ENCODE measurements at places on chromosomes 2 and 18.

GRCh38 chr2:28038722-28039121 lies 148.2 kb downstream of the BABAM2 start:
- DNase-seq: no peak

DNA sequence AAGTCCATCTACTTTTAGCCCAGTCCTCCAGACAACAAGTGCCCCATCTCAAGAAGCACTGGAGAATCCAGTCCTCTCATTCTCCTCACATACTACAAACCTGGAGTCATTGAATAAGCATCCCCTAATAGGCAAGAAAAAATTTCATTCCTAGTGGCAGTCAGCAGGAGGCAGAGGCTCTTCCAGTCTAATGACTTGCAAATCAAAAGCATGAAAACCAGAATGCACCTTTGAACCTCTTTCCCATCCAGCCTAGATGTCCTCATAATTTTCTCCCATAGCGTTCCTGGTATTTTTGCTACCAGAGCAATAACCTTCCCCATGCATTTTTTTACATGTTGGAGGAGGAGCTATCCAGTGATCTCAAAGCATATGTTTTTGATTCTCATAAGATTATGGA lies 252.6 kb downstream of the TTC32 start:
- DNase-seq: no peak

DNA sequence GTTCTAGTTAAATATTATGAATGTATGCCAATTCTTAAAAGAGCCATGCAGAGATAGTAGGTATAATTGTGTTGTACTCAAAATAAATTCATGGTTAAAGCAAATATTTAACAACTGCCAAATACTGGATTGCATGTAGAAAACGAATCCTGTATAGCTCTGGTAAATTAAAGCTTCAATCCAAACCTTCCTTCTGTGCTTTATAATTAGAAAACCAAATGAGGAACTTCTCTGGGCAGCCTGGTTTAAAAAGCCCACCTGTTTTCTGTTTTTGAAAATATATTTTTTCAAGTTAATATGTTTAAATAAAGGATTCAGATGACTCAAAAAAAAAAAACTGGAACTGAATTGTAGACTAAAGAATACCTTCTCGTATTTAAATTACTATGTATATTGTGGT lies 48.3 kb upstream of the ITGA4 start:
- DNase-seq: no peak

DNA sequence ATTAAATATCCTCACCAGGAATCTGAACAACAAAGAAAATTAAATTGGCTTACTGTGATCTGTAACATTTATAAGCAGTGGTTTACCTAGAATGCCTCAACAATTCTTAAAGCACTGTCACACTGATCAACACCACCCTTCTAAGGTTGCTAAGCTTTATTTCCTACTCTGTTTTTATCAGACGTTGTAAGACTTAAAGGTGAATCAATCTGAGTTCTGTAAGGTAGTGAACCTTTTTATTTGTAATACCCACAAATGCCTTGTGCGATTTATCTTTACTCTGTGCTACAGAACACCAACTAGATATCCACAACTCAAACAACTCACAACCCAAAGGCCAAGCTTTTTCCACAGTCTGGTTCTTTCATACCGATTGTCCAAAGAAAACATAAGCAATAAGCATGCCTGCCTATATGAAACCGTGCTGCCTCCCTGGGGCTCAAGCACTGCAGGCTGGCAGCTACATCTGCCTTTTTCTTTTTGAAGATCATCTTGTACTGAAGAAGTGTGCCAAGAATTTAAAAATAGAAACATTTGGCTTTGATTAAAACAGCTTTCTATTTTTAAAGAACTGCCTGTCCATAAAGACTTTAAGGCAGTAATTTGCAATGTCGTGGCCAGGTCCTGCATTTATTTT lies 490.7 kb downstream of the NUP35 start:
- DNase-seq: no peak

DNA sequence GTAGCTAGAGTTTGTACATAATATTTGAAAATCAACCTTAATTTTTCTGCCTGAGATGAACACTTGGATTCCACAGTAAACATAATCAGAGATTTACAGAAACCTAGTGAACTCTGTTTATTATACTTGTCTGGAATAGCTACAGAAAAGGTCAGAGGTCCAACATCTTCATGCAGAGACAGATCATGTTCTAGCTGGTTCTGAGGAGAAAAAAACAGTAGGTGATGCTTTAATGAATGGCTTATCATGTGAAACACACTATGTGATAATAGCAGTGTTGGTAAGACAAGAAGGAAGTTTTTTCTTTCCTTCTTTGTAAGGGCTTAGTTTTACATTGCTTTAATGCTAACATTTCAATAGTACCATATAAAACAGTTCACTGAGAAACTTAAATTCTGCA lies 846.4 kb upstream of the ZEB2 start:
- no peak for DNase-seq

DNA sequence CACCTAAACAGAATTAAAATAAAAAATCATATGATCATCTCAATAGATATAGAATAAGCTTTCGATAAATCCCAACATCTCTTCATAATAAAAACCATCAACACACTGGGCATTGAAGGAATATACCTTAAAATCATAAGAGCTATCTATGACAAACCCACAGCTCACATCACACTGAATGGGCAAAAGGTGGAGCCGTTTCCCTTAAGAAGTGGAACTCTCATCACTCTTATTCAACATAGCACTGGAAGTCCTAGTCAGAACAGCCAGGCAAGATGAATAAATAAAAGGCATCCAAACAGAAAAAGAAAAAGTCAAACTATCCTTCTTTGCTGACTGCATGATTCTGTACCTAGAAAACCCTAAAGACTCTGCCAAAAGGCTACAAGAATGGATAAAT lies 510.3 kb downstream of the ZNF804A start:
- DNase-seq: no peak

DNA sequence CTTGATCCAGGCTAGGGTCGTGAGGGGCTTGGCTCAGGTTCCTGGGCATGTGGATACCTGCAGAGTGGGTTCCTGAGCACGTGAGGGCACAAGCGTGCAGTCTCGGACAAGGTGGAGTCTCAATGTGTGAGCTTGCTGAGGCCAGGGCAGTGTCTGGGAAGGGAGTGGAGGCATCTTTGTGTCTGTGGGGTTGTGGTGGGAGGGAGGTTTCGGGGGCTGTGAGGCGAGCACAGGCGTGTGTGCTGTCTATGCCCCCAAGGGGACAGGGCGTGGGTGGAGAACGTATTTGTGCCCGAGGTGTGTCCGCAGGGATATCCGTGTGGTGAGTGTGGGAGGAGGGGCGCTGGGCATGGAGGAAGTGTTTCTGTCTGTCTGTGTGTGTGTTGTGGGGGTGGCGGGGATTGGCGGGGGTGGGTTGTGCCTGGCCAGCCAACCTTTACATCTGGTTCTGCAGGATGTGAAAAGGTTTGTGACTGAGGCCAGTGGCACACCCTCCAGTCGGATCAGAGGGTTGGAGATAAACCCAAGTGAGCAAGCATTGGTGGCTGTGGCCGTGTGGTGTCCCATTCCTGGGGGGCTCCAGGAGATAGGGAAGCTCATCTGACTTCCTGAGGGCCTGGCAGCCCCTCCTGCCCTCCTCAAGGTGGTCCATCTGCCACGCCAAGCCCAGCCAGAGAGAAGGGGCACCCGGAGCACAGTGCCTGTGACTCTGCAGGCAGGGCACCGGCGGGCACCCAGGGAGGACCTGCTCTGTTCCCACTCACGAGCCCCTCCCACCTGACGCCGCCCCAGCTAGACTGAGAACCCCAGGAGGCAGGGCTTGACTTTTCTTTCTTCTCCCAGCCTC lies 57.1 kb downstream of the ZFP36L2 start:
- no peak for DNase-seq

GRCh38 chr2:12606472-12607000 lies 110.2 kb upstream of the TRIB2 start:
- no peak for DNase-seq

GRCh38 chr18:44850001-44850400 lies 169.3 kb downstream of the SETBP1 start:
- DNase-seq: no peak

GRCh38 chr2:48199070-48199469 lies 292.8 kb upstream of the FBXO11 start:
- DNase-seq: no peak

- no peak for DNase-seq
Observed at GRCh38 chr2:10071595-10071994, 8.6 kb downstream of the CYS1 start.

- DNase-seq: no peak
Observed at GRCh38 chr2:68320118-68320641, 431 bp upstream of the CNRIP1 start.

GRCh38 chr18:33355756-33356155 lies 84.8 kb downstream of the CCDC178 start:
- no peak for DNase-seq

GRCh38 chr2:59077026-59077725 lies 836.1 kb upstream of the FANCL start:
- no peak for DNase-seq

GRCh38 chr2:175350105-175350504 lies 168.6 kb upstream of the ATP5MC3 start:
- DNase-seq: no peak

DNA sequence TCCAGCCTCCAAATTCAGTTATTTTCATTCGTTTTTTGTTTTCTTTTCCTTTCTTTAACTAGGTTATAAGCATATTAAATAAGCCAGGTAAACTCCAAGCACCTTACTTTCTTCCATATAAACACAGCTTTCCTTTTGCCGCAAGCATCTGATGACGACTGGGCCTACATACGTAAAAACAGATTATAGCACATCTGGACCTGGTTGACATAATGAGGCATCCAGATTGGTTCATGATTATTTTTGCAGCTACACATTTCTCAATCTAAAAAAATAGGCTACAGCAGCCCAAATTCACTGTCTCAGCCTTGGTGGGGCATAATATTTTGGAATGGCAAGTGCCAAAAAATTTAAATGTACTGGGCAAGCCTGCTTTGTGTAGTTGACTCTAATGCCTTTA lies 7.7 kb downstream of the CYP1B1 start:
- no peak for DNase-seq

DNA sequence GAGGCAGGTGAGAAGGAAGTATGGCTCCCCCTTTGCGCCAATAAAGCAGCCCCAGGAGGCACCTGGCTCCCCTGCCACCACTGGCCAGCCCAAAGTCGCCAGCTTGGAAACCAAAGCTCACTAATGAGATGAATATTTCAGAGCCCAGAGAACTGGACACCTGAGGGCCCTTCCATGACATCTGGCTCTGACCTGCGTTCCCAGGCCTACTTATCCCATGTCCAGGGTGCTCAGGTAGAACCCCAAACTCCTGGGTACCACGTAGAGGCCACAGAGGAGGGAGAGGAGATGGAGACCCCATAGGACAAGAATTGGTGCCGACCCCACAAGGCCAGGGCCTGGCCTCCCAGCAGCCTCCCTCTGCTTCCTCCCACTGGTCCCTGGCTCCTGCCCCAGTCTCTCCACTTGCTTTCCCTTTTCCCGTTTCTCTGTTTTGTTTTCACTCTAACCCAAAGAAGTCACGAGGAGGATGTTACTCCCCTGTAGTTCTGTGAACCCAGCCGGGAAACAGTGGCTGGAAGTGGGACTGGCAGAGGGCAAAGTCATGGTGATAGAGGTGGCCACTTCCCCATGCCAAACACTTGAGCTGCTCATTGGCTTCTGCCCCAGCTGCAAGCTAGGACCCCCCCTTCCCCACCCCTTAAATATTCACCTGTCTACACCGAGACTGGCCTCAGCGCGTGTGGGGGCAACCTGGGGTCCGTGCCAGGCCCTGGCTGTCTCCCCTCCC lies 820 bp downstream of the TMBIM1 start:
- DNase-seq: no peak

- DNase-seq: no peak
Observed at GRCh38 chr2:42921147-42921520, 128.8 kb upstream of the HAAO start.

- no peak for DNase-seq
Observed at GRCh38 chr2:118687698-118688097, 159.8 kb downstream of the EN1 start.

- DNase-seq: no peak
Observed at GRCh38 chr2:222837643-222838056, 23.2 kb upstream of the ACSL3 start.

DNA sequence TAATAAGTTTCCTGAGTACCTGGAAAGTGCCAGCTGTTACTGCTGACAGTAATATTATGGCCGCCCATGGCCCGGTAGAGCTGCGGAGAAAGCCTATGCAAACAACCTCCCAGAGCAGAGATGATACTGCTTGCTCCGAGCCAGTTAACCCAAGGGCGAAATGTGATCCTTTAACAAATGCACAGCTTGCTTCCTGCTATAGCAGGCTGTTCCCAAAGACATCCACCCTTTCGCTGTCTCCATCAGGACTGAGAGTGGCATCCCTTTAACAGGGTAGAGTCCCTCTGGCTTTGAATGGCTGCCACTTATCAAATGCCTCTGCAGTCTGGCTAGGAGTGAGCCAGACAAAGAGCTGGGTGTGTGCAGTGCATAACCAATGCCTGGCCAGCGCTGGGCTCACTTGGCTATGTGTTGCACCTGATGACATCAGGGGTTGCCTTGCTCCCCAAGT lies 69.7 kb upstream of the DAPL1 start:
- DNase-seq: no peak

DNA sequence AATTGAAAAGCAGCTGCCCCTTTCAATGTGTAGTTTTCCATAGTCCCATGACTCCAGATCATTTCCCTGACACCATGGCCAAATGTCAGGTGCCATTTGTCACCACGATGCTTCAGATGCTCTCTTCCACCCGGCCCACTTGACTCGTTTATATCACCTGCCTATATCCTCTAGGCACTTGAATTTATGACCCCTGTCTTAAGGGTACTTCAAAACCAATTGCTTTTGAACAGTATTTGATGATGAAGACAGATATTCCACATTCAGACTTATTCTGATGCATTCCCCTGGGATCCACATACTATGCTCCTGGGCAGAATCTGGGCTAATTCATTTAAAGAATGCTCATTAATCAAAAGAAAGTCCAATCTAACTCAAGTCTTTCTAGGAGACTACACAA lies 16.9 kb upstream of the RHBDD1 start:
- no peak for DNase-seq

GRCh38 chr2:133240491-133241223 lies 327.6 kb downstream of the NCKAP5 start:
- no peak for DNase-seq

DNA sequence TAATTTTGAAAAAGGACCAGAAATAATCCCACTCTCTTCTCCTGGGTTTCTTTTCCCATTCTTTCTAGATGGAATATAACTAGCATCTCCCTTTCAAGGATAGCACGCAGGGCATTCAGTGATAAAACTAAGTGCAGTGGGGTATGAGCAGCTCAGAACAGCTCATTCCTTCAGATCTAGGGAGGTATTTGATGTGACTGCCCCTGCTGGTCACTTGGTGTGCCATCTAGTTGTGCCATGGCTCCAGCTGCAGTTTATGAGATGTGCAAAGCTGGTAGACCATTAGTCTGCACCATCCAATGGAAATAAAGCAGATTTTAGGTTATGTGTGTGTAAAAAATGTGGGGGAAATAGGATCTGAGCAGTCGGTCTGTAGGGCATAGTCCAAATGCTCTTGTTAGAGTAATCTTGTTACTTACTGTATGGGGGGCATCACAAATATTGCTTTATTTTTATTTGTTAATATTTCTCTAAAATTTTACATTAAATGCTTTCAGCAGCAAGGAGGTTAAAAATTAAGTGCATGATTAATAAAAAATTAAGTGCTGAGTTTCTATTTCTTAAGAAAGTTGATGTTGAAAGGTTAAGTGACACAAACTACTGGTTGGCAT lies 38.9 kb downstream of the CTAGE1 start:
- DNase-seq: no peak

GRCh38 chr2:25228848-25229278 lies 60.5 kb upstream of the POMC start:
- no peak for DNase-seq

- no peak for DNase-seq
Observed at GRCh38 chr18:49247781-49248180, 212.7 kb downstream of the DYM start.

GRCh38 chr2:197108758-197109157 lies 182.3 kb upstream of the PGAP1 start:
- DNase-seq: no peak
